ENCODE measurements at places on chromosomes 3 and 15.

- DNase-seq, result no peak
Measured at GRCh38 chr3:152205097-152205593, 63.6 kb upstream of the MBNL1 start.

- no peak for DNase-seq
Measured at GRCh38 chr15:68594533-68595259, 15.9 kb downstream of the CORO2B start.

DNA sequence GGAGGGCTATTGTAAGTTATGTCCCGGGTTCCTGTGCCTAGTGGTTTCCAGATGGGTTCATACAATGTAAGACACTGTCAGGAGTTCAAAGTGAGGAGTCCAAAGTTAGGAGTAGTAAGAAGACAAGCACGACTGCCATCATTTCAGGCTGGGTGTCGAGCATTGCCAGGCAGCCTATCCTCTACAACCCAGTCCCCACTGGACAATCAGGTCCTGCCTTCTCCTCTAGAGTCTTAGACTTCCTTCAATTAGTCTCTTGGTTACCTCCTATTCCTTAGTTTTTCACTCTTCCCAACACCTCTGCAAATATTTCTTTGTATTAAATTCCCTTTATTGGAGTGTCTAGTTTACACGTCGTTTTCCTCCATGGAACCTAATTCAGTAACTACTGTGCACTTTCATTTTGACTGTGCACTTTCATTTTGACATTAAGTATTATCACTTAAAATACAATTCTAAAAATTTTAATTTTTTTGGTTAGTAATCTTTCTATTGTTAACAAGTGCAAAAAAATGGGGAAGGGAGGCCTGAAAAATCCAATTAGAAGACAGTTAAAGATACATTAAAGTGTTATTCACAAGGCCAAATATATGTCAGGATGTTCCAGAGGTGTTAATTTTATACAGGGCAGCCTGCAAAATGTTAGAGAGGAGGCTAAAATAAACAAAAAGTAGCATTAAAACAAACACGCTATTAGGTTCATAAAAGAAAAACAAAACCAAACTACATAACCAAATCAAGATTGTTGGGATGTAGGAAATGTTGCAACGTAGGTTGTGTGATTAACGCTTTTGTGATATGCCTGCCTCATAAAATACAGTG is 155.3 kb downstream of the TBL1XR1 start:
- DNase-seq, result no peak

- DNase-seq, result no peak
Measured at GRCh38 chr3:43273416-43273815, 12.9 kb upstream of the SNRK start.

DNA sequence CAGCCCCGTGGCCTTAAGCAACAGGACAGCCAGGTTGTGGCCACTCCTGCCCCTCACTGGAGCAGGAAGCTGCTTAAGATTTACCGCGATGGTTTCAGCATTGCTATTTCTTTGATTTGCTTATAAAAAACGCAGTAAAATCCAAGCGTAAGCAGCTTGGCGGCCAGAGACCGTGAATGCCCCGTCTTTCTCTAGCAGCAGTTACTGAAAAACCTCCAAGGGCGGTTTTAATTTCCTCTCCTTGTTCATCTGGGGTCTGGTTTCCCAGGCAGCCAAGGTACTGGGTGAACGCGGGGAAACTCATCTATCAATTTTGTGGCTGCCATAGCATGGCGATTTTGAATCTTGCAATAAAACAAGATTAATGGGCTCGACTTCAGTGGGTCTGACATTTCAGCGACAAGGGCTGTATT is 130.3 kb downstream of the MINAR1 start:
- DNase-seq, result no peak

DNA sequence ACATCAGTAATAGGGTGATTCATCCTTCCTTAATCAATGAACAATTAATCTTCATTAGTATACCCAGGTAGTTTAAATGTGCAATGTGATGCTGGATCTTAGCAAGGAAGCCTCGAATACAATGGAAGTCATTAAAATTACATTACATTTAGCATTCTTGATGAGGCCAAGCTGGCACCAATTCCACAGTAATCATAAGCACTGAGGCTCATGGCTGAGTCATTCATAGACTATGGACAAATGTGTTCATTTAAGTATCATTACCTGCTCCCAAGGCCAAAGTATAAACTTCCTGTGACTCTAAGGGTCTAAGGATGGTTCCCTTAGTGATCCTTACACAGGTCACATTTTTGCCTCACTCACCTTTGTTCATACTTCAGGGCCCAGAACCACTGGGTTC is 266.4 kb upstream of the CDIN1 start:
- no peak for DNase-seq

DNA sequence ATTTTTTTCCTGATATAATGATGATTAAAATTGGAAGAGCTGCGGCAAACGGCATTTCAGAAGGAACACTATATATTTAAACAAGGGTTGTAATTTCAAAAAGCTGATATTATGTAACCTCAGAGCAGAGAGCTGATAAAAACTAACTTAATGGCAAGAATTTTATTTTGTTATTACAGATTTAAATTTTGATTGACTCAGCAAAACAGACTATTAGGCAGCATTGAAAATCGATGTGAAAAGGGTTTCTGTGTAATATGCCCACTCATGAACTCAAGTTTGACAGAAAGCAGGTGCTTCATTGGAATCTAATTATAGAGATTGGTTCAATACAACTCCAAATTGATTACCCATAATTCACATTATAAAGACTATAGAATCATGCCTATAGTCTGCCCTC is 24.9 kb upstream of the LRIG1 start:
- no peak for DNase-seq

DNA sequence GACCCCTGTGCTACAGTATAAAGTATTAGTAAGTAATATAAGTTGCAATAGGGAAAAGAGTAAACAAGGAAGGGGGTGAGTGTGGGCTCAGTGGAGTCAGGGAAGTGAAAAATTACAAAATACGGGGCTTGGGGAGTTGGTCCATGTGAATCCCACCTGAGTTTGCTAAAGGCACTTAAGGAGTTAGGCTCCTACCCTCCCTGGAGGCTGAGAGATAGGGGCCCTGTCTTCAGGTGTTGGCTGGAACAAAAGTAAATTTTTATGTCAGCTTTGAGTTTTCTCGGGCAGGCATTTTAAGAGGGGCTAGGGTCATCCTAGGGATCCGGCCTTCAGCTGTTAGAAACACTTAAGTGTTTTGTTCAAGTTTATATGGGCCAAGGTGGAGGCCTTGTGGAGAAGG is 8.2 kb downstream of the TRPC1 start:
- no peak for DNase-seq

DNA sequence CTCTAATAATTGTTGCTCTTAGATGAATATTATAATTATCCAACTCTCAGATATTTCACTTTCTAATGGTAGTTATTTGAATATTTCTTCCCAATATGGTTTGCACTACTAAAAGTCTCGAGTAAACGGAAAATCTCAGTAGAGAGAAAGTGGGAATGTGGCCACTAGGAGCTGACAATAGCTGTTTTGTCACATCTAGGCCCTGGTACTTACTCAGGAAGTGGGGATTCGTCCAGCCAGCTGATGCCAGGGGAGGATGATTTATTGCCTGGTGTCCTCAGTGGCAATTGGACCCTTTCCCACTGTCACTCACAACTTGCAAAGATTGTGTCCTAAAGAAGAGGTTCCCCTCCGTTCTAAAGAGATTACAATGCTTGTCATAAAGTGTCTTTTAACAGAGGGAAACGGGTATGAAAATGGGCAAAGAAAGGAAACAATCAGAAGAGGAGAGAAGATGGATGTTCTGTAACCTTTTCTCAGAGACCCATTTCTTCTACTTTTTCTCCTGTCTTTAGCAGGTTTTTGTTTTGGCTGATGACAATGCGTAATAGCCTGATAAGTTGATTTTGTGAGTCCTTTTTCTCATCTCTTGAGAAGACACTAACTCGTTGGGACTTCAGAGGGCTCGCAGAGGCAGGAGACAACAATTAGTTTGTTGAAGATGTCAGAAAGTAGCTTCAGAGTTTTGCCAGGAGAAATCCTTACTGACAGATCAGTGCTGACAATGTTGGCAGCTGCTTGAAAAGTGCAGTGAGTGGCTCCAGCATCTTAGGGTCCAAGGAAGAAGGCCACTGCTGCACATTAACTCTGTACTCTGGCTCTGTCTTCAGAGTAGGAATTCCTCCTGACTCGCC is 320.6 kb downstream of the MECOM start:
- DNase-seq, result no peak

GRCh38 chr15:66390678-66391077 is 4.0 kb downstream of the MAP2K1 start:
- no peak for DNase-seq

DNA sequence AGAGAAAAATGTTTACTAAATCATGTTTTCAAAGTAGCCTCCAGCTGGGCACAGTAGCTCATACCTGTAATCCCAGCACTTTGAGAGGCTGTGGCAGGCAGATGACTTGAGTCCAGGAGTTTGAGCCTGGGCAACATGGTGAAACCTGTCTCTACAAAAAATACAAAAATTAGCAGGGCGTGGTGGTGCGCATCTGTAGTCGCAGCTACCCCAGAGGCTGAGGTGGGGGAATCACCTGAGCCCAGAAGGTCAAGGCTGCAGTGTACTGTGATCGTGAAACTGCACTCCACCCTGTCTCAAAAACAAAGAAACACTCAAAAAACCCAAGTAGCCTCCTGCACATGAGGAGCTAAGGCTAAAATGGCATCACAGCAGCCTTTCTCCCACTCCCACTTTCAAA is 1.6 kb upstream of the PPIB start:
- DNase-seq, result no peak

DNA sequence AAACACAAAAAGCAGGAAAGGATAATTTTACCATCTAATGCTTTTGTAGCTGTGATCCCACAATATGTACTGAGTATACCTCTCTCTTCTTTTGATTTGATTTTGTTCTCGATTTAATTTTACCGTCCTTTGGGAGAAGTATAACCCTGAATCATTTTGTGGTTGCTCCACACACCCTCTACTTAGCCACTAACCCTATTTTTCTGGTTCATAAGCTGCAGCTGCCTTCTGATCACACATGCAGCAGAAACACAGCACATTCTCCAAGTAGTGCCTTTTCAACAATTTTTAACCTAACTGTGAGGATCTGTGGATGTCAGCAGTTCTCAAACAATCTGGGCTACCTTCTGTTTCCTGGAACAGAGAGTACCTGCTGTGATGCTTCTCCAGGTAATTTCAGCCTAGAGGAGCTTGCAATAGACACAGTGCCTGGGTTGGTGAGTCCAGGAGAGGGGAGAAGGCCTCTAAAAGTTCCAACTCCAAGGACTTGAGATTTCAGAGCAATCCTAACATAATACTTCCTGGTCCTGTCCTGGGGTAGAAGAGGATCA is 40.3 kb downstream of the HGD start:
- no peak for DNase-seq

DNA sequence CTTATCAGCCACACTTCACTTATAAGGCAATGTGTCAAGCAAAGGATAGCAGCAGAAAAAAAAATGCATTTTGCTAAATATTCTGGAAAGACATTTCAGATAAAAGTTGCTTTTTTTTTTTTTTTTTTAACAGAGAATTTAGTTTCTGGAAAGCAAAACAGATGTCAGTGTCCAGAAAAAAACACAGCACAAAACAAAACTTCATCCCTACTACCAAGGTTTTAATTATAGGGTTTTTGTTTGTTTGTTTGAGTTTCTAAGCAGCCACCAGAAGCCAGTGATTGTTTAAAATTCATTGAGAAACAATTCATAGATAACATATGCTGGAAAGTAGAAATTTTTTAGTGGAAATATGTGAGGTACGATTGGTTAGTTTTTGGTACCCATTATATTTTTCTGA is 1202.7 kb downstream of the OTOL1 start:
- no peak for DNase-seq

- DNase-seq, result no peak
Measured at GRCh38 chr3:156711113-156711512, 36.7 kb downstream of the TIPARP start.

- DNase-seq, result no peak
Measured at GRCh38 chr3:152277198-152277597, 8.5 kb downstream of the MBNL1 start.

DNA sequence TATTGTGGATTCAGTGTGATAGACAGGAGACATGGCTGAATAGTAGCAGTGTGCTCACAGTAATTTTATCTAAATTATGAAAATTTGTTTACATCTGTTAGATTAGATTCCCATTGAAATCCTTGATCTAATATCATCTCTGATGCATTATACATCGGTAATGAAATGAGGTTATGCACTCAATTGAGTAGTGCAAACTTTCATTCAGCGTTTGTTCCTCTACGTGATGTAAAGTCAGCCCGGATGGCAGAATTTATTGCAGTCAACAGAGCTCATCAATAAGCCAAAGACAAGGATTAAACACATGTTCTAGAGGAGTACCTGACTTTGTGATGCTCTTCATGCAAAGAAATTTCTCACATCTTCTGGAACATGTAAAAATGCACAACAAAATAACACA is 549.2 kb downstream of the GOLGA6L6 start:
- DNase-seq, result no peak

DNA sequence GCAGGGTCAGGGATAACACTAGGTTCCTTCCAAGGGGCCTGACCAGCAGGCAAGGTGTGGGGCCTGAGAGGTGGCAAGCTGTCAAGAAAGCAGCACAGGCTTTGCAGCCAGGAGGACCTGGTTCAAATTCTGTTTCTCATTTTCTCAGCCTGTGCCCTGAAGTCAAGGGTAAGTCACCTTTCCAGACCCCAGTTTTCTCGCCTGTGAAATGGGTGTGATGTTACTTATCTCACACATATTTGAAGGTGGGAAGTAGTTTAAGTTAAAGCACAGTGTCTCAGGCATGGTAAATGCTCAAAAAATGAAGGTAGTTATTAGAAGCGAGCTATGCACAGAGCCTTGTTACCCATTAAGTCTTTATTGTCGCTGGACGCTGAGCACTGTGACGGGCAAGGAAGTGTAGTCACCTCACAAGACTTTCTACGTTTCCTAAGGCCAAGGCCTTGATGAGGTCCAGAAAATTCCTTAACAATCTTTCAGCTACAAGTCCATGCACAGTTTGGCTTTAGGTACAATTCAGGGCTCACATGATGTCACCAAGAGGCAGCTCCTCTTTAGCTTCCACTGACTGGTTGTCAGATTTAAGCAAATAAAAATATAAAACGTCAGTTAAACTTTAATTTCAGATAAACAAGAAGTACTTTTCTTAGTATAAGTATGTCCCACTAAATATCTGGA is 522.6 kb upstream of the PROK2 start:
- no peak for DNase-seq
